Skeletal muscle cell (primary cell): ENCODE measurements at places on chromosomes 5 and 9.
A peak's percentile ranks its signal among the peaks of the same experiment; 100 is the strongest.

GRCh38 chr9:85041466-85042137 is 372.1 kb downstream of the NTRK2 start:
- DNase-seq = no peak

GRCh38 chr5:54764102-54765090 is 221.0 kb downstream of the ESM1 start:
- no peak for DNase-seq

DNA sequence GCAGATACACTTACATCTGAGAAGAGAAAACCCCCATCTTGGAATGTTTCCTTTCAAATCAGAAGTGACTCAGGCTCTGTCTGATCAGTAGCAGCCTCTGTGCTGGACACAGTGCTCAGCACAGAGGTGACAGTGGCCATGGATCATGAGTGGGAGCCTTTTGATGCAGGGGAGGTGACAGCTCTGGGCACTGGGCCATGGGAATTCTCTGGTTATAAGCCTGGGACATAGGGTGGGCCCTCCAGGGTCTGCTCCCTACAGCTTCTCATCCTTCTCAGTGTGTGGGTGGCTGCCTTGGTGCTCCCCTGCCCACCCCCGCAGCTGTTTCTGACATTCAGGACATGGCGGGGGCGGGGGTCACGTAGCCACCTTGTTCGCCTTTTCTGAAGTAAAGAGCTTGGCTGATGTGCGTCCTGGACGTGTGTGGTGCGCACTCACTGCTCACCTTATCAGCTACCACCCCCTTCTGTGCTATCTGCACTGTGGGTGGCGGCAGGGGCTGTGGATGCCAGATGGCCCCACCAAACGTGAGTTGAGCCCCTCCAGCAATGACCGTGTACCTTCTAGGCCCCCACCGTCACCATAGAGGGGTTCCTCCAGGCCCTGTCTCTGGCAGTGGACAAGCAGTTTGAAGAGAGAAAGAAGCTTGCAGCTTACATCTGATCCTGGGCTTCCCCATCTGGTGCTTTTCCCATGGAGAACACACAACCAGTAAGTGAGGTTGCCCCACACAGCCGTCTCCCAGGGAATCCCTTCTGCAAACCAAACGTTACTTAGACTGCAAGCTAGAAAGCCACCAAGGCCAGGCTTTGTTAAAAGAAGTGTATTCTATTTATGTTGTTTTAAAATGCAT is 24.0 kb downstream of the TRIP13 start:
- no peak for DNase-seq

DNA sequence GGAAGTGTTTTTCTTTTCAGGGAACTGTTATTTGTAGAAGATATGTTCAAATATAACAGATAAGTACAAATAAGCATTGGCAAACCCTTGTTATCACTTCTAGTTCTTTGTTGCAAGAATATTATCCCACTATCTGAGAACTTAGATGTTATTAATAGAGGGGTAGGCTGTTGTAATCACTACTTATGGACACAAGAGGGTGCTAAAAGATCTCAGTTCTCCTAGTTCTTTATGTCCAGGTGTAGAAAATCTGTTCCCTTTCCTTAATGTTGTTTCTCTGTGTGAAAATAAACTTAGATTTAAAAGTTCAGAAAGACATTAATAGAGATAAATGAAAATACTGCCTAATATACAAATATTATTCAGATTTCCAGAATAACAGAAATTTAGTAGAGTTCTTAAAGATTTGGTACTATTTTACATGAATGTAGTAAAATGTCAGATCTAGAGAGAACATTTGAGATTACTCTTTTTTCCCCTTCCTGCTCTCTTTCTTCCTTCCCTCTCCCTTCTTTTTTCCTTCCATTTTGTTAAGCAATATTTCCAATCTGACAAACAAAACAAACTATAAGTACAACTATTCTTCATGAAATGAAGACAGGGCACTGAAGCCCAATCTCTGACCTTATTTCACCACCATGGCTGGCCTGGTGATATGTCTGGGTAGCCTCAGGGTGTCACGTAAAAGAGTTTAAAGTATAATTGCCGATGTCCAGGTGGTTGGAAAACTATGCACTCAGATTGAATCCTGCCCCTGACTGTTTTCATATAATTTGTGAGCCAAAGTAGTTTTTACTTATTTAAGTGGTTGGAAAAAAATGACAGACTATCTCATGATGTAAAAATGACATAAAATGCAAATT is 43.6 kb upstream of the C5orf46 start:
- peak; percentile 5 for DNase-seq

DNA sequence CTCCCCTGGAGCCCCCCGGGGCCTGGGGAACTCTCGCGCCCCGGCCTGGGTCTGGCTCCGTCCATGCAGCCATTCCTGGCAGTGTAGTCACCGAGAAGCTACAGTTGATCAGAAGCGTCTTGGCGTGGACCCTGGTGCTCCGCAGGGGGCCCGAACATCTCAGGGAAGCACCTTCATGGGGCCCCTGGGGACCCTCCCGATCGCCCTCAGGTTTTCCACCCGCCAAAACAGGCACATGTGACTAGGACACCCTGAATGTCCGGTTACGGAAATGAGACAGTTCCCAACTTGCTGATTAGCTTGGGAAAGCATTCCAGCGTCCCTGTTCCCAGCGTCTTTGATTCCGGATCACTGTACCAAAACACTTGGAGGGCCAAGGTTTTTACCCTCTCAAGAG is 472 bp downstream of the FBXO4 start:
- no peak for DNase-seq

GRCh38 chr5:107470295-107470582 is 200.5 kb downstream of the EFNA5 start:
- DNase-seq = no peak

GRCh38 chr5:78550891-78551290 is 97.7 kb downstream of the LHFPL2 start:
- DNase-seq = no peak

DNA sequence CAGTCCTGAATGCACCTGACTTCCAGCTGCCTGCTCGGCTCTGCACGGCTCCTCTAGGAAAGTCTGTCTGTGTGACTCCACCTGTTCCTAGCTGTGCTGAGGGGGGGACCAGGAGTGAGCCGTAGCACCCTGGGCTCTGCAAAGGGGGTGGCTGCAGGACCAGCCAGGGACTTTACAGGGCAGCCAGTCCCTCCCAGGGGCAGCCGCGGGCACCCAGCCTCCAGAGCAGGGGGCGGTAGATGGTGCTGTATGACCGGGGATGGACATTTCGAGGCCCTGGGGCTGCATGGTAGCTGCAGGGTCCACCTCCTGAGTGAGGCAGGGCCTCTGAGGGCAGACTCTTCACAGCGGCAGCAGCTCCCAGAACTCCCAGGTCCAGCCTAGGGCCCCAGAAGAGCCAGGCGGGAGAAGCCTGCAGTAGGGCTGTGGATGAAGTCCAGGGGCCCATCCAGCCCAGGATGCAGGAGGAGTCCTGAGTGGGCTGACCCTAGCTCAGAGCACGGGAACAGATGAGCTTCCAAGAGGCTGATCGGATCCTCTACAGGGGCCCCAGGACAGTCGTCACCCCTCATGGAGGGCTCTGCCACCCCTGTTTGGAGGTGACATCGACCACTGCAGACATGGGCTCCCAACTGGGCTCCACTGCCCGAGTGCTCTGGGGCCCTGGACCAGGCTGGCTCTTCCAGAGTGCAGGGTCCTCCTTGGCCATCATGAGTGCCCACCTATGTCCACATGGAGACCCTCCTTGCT is 105.4 kb downstream of the ZNF354C start:
- no peak for DNase-seq

GRCh38 chr5:168176251-168176650 is 115.2 kb upstream of the WWC1 start:
- no peak for DNase-seq

DNA sequence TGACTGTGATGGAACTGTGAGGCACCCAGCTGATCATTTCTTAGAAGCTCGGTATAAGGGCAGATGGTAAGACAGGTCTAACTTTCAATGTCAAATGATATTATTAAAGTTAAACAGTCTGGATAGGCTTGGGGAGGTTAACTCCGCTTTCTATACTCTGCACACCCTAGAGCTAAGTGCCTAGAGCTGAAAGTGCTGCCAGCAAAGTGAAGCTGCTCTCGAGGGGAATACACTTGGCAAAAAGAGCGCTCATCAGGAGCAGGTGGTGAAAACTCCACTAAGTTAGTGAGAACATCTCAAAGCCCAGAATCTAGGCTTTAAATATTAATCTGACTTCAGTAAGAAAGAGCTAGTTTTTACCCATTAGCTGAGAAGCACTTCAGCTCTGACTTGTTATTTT is 349.6 kb upstream of the SLC30A5 start:
- DNase-seq = no peak

GRCh38 chr5:76489877-76490688 is 87.0 kb downstream of the IQGAP2 start:
- no peak for DNase-seq

GRCh38 chr5:132260714-132261551 is 3.4 kb downstream of the PDLIM4 start:
- DNase-seq = peak; percentile 92

DNA sequence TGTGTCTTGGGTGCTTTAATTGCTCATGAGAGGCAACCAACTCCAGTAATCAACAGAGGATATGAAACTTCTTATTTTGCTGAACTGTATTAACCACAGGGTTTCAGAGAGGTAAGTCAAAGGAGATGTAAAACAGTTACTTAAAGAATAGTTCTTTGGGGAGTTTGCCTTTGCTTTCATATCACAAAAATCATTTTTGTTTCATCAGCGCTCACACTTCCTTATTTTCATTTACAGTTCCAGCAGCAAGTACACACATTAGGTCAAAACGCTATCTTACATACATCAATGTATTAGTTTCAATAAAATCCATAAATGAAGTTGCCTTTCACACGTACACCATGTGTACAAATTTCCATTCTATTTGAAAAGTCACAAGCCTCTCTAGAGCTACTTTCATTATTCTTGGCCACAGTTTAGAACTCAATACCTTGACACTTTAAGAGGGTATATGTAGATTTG is 50.1 kb downstream of the ST8SIA4 start:
- DNase-seq = no peak

DNA sequence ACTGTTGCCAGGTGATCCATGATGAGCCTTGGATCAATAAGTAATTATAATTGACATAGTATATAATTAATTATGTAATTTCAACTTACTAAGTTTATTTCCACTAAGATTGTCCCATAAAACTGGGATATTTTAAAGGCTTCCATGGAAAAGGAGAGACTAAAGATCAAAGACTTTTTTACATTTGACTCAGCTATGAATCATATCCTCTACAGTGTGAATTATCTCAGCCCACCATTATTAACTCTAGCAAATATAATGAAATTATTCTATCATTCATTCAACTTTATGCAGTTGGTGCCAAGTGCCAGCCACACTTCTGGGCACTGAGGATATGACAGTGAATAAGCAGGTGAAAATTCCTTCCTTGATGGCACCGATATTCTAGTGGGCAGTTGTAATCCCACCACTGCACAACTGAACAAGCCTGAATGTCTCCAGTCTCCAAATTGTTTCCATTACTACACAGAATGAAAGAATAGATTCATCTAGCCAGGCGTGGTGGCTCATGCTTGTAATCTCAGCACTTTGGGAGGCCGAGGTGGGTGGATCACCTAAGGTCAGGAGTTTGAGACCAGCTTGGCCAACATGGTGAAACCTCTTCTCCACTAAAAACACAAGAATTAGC is 21.9 kb upstream of the TXN start:
- no peak for DNase-seq

GRCh38 chr9:19387317-19387716 is 7.3 kb upstream of the RPS6 start:
- no peak for DNase-seq

- DNase-seq = peak; percentile 36
Observed at GRCh38 chr5:53877243-53877642, 316.8 kb downstream of the NDUFS4 start.

DNA sequence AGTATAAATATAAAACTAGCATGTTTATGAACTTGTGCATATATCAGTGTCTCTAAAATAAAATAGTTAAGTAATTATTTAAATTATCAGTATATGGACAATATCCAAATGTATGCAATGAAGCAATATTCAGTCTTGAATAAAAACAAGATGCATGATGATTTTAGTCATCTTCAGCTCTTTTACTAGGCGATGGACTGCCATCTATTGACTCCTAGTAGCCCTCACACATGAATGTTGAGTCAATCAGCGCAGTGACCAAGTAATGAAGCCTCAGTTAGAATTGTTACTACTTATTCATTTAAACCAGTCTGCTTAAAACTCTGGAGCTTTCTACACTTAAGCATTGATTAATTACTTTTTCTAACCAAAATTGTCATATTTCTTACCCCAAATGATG is 92.9 kb upstream of the GRHPR start:
- DNase-seq = no peak

- peak; percentile 41 for DNase-seq
Observed at GRCh38 chr5:10036136-10036815, 213.4 kb downstream of the ATPSCKMT start.

DNA sequence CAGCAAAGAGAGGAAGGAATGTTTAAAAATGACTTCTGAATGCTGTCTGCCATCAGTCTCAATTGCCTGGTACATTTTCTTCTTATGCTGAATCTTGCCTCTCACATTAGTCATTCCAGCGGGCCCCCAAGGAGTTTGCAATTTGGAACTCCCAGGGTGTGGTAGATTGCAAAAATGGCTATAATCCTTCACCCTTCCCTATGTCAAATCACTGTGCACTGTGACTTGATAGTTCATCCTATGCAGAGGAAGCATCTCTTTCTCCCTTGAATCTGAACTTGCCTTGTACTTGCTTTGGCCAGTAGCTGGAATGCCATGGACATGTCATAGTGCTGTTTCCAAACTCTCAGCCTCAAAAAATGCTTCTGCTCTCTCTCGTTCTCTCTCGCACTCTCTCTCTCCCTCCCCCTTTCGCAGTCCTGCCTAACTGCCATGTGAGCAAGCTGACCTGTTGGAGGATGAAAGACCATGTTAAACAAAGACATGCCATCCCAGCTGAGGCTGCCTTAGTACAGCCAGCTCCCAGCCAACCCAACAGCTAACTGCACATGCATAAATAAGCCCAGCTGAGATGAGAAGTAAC is 284.0 kb upstream of the TLE4 start:
- no peak for DNase-seq

GRCh38 chr5:81708889-81709288 is 42.0 kb downstream of the SSBP2 start:
- DNase-seq = no peak

GRCh38 chr5:458547-459353 is 15.8 kb downstream of the EXOC3 start:
- DNase-seq = no peak
